ELR (cell line): ENCODE measurements at places on chromosomes 12 and 14.

- DNase-seq = peak; percentile 77
These were observed at the start of gene LTB4R for GRCh38 chr14:24310646-24311604. LTB4R (plus strand) TSS chr14:24311502; CDS start chr14:24315652, 4,150 bp downstream.

GRCh38 chr12:41743835-41744234, 400.8 kb downstream of the GXYLT1 start:
- DNase-seq = peak; percentile 2

DNA sequence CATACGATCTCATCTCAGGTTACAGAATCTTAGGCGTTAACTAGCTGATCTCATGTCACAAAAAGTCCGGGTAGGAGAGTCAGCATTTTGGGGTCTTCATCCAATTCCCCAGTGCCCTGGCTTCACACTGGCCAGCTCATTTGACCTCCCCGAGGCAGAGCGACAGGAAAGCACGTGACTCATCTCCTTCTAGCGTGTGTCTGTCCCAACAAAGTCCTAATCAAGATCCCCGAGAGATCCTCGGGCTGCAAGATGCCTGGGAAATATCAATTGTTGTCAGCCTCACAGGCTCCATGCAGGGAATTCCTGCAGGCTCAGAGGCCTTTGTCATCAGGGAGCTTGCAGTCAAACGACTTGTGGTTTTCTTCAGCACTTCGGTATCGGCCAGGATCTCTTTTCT, 57.5 kb downstream of the ZNF664 start:
- peak; percentile 91 for DNase-seq

- DNase-seq = no peak
These were observed 80.1 kb upstream of the DYNC1H1 start for GRCh38 chr14:101884089-101884933.

- DNase-seq = peak; percentile 8
These were observed 363 bp upstream of the LMO3 start for GRCh38 chr12:16606201-16606849.

DNA sequence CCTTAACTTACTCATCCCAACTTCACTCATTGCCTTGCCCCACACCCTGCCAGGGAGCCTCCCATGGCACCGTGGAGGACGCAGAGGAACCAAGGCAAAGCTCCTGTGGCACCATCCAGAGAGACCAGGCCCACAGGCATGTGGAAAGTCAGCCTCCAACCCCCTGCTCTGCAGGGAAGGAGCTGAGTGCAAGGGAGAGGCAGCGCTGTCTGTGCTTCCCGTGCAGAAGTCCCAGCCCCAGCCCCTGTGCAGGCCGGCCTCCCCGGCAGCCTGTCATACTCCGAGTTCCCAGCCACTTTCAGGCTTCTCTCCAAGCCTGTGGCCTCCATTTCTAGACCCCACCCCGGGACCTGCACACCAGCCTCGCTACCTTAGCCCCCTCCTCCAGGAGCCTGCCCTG, 106.4 kb downstream of the SINHCAF start:
- no peak for DNase-seq

DNA sequence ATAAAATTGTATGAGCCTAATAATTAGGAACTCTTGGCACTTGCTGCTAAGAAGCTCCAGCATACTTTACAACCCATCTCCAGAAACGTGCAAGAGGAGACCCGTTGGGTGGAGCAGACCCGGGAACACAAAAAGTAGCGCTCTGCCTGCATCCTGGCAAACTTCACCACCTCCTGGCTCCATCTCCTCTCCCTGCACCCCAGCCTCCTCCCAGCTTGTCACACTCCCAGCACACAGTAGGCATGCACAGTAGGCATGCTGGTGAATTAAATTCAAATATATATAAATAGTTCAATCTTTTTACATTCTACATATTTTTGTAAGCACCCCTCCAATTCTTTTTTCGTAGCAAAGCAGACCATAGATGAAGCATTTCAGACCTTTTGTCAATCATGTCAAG, 1.2 kb downstream of the VSIG10 start:
- DNase-seq = peak; percentile 14

DNA sequence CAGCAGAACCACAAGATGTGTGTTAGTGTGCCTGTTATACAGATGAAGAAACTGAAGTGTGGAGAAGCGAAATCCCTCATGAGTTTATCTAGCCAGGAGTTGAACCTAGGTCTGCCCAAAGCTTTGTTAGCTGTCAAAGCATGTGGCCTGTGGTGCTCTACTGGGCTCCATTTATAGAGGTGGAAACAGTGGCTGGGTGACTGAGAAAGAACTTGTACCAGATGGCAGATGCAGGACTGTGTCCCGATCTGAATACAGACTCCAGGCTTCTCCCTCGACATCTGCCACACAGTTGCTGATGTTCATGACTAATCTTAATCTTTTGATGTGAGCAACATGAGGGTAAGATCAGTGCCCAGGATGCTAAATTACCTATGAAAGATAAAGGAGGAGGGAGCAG, 89.1 kb downstream of the C12orf75 start:
- DNase-seq = no peak

- peak; percentile 75 for DNase-seq
These were observed 60.7 kb downstream of the SLC6A12 start for GRCh38 chr12:153080-153746.

GRCh38 chr12:7747246-7747645, at the start of gene CLEC4C:
CLEC4C (minus strand) TSS chr12:7747375; CDS start chr12:7747348, 27 bp downstream.
- DNase-seq = no peak

GRCh38 chr12:45989721-45990467, 480 bp downstream of the SCAF11 start:
- DNase-seq = peak; percentile 74

DNA sequence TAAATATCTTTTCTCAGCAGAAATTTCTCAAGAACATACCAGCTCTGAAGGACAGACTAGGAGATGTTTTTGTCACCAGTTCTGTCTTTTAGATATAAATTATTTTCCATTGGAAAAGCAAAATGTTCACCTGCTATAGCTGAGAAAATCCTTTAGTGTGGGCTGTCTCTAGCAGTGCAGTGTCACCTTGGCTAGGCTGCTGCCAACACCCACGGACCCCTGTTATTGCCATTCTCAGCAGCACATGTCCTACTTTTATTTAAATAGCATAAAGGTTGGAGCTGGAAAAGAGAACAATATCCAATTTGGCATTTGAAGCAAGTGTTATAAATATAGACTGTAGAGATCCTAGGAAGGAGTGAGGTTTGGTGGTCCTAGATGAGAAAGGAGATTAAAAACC, 156.4 kb downstream of the TPH2 start:
- no peak for DNase-seq

- DNase-seq = peak; percentile 64
These were observed at the start of gene BCL7A for GRCh38 chr12:122021822-122022392. BCL7A (plus strand) TSS chr12:122021884; CDS start chr12:122022092, 208 bp downstream.

DNA sequence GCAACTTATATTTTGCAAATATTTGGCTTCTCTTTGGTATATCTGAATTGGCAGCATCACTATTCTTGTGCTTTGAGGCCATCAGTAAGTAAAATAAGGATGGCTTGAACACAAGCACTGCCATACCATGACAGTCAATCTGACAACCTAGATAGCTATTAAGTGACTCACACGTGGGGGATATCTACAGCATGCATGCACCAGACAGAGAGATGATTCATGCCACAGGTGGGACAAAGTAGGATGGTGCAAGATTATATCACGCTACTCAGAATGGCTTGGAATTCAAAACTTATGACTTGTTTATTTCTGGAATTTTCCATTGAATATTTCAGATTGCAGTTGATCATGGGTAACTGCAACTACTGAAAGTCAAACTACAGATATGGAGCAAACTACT, 675.6 kb upstream of the MDGA2 start:
- peak; percentile 0 for DNase-seq

GRCh38 chr14:61337893-61338292, 16.5 kb downstream of the PRKCH start:
- DNase-seq = no peak

- DNase-seq = peak; percentile 57
These were observed at the start of gene CACNA1C for GRCh38 chr12:2052826-2053678. CACNA1C (plus strand) TSS chr12:2052987; CDS start chr12:2053563, 576 bp downstream.

GRCh38 chr14:29926228-29926627, 1.4 kb downstream of the PRKD1 start:
- DNase-seq = peak; percentile 13

GRCh38 chr12:66160704-66161103, 9.1 kb downstream of the TMBIM4 start:
- no peak for DNase-seq

GRCh38 chr14:24159777-24160498, 1.1 kb upstream of the IRF9 start:
- no peak for DNase-seq

DNA sequence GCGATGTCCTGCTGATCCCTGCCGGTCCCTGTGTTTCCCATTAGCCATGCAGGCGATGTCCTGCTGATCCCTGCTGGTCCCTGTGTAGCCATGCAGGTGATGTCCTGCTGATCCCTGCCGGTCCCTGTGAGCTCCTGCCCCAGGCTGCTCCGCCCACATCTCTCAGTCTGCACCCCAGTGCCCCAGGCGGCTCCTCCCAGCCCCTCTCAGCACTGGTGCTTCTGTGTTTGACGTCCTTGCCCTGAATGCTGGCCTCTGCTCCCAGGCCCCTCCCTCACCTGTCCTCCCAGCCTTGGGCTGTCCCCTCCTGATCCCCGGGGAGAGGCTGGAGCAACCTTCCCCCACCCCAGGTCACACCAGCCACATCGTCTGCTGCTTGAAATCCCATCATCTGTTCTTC, 41.4 kb upstream of the TEX22 start:
- DNase-seq = no peak

DNA sequence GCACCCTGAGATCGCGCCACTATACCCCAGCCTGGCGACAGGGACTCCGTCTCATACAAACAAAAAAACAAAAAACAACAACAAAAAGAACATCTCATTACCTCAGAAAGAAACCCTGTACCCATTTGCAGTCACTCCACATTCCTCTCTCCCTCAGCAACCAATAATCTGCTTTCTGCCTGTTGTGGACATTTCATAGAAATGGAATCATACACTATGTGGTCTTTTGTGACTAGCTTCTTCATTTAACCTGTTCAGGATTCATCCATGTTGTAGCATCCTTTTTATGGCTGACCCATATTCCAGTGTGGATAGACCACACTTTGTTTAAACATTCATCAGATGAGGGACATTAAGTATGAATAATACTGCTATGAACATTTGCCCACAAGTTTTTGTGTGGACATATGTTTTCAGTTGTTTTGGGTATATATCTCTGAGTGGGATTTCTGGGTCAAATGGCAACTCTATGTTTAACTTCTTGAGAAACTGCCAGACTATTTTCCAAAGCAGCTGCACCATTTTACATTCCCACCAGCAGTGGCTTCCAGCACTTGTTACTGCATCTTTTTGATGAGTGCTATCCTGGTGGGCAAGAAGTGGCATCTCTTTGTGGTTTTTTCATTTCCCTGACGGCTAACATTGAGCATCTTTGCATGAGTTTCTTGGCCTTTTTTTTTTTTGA, 5.9 kb upstream of the RCOR1 start:
- DNase-seq = no peak

- DNase-seq = peak; percentile 14
These were observed 5.0 kb upstream of the CD4 start for GRCh38 chr12:6784296-6784695.

DNA sequence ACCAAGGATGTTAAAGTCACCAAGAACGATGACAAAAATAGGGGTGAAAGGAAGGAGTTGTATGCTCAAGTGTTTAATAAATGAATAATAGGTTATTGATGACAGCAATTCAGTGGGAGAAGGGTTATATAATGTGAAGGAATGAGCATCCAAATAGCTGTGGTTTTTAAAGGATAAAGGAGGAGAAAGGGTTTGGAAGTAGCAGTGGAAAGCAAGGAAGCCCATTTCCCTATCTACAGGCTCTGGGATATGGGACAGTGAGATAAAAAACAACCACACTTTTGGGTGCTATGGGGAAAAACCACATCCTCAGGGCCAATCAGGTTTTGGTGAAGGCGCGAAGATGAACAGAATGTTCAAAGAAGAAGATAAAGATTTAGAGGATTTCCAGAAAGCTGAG, 258.6 kb downstream of the ZFP36L1 start:
- no peak for DNase-seq

DNA sequence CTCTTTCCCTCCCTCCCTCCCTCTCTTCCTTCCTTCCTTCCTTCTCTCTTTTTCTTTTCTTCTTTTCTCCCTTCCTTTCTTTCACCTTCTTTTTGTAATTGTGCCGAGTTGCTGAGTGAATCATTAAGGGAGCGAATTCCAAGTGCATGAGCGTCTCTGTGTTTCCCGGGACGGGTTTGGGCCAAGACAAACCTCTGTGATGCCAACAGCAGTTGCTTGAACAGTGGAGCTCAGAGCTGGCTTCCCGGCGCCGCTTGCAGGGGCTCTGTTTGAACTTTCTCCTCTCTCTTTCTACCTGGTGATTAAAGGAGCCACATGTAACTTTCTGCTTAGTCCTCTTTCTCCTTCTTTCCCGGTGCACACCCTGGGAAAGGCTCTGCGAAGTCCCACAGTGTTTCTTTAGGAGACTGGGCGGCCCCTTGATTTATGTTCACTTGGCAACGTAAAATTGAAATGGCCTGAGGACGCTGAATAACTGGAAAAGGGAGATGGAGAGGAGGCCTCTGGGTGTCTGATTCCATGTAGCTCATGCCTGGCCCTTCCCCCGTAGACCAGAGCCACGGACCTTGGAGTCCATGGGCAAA, 33.7 kb upstream of the MAP1LC3B2 start:
- DNase-seq = peak; percentile 94

DNA sequence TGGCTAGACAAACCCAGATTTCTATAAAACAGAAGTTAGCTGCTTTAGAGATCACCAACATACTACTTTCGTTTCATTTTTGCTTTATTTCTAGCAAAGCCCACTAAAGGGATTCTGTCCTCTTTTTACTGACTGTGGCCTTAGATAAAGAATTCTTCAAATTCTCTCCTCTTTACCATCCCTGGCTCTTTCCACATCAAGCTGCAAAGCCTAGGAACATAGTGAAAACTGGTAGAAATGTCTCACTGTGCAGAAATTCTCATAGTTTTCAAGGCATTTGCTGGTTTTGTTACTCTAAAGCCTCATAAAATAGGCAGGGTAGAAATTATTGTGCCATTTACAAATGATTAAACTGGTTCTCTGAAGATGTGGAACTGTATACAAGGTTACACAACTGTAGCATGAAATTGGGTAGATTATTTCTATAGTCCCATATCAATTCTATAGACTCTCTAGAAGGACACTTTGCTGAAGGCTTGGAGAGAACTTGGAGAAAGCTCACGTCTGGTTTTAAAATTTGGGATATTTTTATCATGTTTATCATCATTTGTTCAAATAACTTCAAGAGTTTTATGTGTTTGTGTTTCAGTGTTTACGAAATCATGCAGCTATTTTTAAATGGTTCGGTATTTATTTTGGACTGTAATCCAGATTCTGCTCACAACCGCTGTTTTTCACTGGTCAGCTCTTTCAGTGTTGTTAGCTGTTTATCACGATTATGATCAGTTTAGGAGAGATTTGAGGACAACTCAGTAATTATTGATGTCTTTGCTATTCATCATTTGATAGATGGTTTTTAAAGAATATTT, 36.7 kb upstream of the CSRP2 start:
- no peak for DNase-seq
